Activated CD8-positive, alpha-beta memory T cell treated with anti-CD3 and anti-CD28 coated beads for 48 hours (primary cell): ENCODE measurements at places on chromosomes 13 and 19.

- no peak for DNase-seq
Measured at GRCh38 chr19:15722956-15723355, 4.9 kb upstream of the OR10H2 start.

GRCh38 chr13:89267734-89268133 lies 1596.6 kb downstream of the SLITRK5 start:
- DNase-seq: no peak

DNA sequence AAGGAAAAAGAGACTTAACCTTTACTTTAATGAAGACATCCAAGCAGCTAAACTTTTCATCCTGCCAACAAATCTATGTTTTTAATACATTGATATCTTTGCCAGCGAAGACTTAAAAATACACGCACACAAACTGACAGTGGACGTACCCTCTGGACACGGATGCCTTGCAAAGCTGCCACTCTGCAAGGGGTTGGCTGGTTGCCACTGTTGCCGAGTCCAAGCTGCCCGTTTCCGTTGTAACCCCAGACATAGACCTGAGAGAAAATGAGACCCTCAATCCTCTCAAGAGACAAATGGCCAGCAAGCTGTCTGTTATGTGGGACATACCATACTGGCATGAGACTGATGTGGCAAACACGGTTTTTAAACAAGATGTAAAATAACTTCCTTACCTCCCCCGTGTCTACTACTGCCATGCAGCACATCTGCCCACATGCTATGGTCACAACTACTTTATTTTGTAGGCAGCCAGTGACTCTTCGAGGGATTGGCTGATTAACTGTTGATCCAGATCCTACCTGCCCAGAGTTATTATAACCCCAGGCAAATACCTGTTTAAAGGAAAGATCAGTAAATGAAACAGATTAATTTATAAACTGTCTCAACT lies 21.2 kb downstream of the RCBTB2 start:
- no peak for DNase-seq

DNA sequence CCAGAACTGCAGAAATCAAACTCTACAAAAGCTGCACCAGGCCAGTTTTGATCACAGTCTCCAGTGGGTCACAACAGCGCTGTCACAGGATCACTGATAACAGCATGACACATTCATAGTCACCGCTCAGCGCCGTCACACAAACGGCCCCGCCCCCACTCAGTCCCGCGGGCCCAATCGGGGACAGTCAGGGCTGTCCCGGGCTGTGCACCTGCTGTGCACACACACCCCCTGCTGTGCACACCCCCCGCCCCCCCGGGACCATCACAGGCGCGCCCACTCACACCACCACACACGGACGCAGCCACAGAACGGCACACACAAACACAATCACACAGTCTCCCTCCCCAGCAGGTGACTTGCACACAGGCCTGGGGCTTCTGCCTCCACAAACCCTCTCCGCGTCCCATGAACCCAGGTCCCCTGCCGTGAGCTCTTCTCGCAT lies 435 bp upstream of the ZNF382 start:
- DNase-seq: peak; percentile 66

DNA sequence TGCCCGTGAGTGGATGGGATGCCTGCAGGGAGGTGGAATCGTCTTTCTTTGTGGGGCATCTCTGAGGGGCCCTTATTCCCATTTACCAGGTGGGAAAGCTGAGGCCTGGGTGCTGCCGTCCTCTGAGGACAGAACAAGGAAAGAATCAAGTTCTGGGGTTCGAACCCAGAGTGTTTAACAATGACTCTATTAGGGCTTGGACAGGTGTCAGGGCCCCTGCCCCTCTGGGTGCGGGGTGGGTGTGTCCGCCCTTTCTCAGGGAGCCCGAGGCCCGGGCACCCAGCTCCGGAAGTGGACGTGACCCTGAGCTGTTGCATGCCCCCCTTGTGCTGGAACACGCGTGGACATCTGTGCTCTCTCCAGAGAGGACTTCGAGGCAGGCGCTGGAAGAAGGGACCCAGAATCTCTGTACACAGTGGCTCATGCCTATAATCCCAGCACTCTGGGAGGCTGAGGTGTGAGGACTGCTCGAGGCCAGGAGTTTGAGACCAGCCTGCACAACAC lies 10.8 kb downstream of the NDUFA11 start:
- no peak for DNase-seq

DNA sequence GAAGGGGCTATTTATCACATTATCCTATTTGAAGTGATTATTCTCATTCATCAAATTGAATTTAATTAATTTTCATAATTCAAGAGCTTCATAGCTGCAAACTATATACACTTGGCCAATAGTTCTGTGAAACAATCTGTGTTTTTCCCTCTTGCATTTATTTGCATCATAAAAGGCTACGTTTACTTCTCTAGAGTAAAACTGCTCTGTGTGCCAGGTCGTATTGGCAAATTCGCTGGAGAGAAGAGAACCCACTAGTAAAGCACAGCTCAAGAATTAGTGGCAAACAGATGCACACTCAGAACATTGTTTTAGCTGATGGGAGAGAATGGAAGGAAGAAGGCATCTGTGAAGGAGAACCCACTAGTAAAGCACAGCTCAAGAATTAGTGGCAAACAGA lies 81.8 kb downstream of the CYSLTR2 start:
- no peak for DNase-seq

DNA sequence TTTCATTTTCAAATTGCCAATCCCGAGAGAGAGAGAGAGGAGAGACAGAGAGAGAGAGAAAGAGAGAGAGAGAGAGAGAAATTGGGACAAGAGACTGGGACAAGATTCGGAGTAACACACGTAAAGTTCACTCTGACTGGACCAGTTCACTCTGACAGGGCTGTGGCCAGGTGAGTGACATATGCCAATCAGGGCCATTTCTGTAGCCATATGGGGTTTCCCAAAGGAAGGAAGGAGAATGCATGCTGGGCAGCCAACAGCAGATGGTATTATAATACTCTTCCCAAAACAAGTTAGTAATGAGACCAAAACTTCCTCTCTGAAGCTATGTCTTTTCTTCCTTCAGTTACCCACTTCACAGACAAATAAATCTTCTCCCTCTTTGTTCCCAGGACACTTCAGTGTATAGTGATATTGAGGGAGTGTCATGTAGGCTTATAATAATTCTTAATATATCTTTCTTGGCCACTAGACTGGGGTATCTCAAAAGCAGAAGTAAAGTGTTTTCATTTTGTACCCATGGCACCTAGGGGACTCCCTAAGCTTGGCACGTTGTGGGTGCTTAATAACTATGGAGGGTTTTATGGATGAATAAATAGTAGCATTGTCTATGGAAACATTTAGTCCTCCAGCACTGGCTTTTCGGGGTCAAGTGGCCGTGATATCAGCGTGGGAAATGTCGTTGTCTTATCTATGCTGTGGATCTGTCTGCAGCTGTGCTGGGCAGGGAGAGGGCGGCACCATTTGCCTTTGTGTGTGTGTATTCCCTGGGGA lies 51.6 kb downstream of the SERP2 start:
- DNase-seq: no peak

- no peak for DNase-seq
Measured at GRCh38 chr19:8085598-8086408, 33.2 kb downstream of the CCL25 start.

- no peak for DNase-seq
Measured at GRCh38 chr19:55676383-55676782, 1.4 kb downstream of the EPN1 start.

- DNase-seq: no peak
Measured at GRCh38 chr13:63050287-63050686, 1634.6 kb upstream of the PCDH20 start.

GRCh38 chr13:106349080-106349931 lies 186.2 kb downstream of the EFNB2 start:
- no peak for DNase-seq

DNA sequence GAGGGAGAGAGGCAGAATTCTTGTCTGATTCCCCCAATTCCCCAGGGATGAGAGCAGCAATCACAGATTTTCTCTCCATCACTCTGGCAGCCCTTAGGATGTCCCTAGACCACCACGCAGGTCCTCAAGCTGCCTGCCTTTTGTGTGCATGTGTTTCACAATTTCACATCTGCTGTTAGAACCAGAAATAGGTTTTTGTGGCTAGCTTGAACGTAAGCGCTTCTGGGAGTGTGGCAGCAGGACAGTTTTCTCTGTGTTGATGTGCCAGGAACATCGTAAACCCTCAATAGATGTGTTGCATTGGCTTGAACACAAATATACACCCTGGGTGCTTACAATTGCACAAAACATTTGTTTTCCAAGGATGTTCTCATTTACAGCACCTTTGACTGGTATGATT lies 78.8 kb upstream of the TMTC4 start:
- no peak for DNase-seq

GRCh38 chr13:102233566-102234208 lies 168.2 kb downstream of the FGF14 start:
- DNase-seq: no peak

- no peak for DNase-seq
Measured at GRCh38 chr13:48720621-48721020, 66.9 kb downstream of the CYSLTR2 start.

DNA sequence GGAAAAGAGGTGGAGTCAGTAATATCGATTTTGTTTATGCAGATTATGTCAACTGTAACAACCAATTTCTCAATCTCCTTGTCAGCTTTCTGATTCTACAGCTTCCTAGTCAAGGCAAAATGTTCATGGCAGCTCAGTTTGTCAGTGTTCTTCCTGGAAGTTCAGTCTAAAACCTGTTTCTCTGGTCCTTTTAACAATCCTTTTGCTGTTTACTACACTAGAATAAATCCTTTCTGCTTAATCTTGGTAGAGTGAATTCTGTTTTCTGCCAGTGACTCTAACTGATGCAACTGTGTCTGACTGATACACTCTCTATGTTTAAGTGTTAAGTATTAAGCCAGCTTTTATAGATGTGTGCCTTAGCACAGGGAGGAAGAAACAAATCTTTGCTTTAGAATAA lies 516.9 kb upstream of the KLF12 start:
- DNase-seq: no peak

DNA sequence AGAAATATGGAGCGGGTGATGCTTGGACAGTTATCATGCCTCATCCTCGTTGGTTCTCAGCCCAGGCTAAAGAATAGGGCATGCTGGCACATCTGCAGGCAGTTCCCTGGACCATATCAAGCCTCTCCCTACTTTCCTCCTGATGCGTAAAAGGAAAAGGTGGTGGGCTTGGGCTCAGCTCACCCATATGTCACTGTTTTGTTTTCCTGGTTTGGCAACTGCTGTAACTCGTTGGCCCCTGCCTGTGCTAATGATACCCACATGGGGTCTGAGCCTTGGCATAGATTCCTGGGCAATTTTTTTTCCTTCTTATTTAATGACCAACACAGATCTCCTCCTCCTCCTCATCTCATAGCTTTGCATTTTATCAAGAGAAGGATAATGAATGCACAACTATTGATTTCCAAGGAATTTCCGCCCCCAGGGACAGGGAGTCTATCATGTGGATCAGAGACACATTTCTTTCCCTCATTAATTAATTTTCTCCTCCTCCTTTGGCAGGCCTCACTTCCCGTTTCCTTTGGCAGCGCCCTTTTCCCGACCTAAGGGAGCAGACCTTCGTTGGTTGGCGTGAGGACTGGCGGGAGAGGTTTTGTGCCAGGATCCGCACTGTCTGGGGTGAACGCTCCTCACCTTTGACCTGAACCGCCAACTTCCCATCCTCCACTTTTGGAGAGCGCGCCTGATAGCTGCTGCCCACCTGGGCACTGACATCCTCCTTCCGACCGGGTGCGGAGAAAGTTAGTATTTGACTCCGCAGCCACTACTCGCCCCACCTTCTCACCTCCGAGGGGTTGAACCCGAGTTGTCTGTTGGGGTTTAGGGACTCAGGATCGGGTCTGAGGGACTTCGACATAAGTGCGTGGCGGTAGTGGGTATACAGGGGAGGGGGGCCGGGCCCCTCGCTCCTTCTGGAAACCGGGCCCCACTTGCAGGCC lies 3.4 kb upstream of the POU4F1 start:
- DNase-seq: no peak

DNA sequence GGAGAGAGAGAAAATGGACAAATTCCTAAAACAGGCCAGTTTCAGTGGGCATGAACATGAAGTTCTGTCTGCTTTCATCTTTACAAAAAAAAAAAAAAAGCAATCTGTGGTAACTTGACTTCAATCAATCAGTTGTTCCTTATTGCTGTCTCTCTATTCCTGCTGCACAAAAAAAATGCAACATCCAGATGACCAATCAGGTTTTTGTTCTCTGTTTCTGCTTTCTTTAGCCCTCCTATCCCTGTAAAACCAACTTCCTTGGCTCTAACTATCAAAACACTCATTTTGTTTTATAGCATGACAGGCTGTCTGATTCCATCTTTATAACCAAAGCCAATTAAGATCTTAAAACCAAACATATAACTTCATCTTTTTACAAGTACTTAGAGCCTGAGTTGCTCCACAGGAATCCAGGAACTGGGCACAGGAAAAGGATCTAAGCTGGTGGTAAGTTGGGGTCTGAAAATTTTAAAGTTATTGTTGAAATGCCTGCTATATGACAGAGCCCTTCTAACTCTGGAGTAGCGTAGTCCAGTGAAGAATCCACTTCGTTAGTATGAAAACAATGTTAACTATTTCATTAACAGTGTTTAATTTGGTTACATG lies at the start of gene FPR3:
Gene FPR3 (plus strand): TSS at position 273 of the 606 bp plus-strand sequence. CDS start 28,592 bp downstream, outside the sequence.
- DNase-seq: no peak
